Stimulated activated CD8-positive, alpha-beta memory T cell treated with anti-CD3 and anti-CD28 coated beads, Interleukin-4, amount 100 ng/mL, for 4 hours (primary cell): ENCODE measurements at places on chromosomes 1 and 21.

DNA sequence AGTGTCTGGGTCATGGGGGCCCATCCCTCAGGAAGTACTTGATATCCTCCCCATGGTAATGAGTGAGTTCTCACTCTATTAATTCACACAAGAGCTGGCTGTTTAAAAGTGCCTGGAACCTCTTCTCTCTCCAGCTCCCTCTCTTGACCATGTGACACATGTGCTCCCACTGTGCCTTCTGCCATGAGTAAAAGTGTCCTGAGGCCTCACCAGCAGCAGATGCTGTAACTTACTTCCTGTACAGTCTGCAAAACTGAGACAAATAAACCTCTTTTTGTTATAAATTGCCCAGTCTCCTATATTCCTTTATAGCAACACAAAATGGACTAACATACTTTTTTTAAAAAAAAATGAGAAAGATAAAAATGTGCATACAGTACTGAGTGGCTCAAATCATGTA is 24.0 kb downstream of the PUM1 start:
- DNase-seq: no peak

DNA sequence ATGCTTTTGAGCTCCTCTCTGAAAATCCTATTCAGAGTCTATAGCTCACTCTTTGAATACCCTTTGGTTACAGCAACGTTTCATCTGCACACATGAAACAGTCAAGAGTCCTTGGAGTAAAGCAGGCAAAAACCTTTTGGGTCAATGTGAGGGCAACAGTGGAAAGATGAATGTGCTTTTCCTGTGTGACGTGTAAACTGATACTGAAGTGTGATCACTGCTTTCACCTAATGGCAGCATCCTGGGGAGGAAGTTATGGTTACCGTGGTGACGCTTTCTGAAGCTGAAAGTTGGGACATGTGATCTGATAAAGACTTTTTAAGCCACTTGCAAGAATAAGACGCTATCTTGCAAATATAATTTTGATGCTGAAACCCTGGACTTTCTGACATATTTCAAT is 160.0 kb downstream of the SEC16B start:
- DNase-seq: no peak

GRCh38 chr1:181490740-181491712 is 7.7 kb downstream of the CACNA1E start:
- no peak for DNase-seq

- no peak for DNase-seq
These were observed 98.4 kb downstream of the FNBP1L start for GRCh38 chr1:93546162-93546863.
